CD4-positive, alpha-beta T cell (primary cell): ENCODE measurements at places on chromosomes 7 and 10. TPM values are rescaled to one million over a fixed set of nuclear protein-coding genes. Genes with fewer than 3 reads are reported as not detected.

DNA sequence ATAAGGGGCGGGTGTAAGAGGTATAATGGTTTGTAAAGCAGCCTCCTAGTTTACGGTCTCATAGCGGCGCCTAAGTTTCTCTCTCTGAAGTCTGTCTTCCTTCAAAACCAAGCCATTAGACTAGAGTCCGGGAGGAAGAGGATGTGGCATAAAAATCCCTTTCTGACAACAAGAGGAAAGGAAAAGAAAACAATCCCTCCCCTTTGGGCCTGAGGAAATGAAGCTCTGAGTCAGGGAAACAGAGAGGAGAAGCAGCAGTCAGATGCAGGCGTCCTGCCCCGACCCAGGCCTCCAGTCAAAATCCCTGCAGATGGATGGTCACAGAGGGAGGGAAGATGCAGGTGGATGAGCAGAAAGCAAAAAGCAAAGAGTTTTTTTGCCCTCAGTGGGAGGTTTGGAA, 23.7 kb downstream of the PARP12 start:
- DNase-seq = no peak

GRCh38 chr7:4657640-4658417, 24.3 kb upstream of the FOXK1 start:
- no peak for DNase-seq

- DNase-seq = no peak
Measured at GRCh38 chr7:100489824-100490223, 6.1 kb downstream of the NYAP1 start.

GRCh38 chr7:16881844-16882243, at the start of gene AGR3:
AGR3 (minus strand) TSS chr7:16881983; CDS start chr7:16878618, 3,365 bp downstream.
- DNase-seq = no peak

- peak; percentile 52 for DNase-seq
Measured at GRCh38 chr10:103911021-103911459, 6.9 kb downstream of the STN1 start.

DNA sequence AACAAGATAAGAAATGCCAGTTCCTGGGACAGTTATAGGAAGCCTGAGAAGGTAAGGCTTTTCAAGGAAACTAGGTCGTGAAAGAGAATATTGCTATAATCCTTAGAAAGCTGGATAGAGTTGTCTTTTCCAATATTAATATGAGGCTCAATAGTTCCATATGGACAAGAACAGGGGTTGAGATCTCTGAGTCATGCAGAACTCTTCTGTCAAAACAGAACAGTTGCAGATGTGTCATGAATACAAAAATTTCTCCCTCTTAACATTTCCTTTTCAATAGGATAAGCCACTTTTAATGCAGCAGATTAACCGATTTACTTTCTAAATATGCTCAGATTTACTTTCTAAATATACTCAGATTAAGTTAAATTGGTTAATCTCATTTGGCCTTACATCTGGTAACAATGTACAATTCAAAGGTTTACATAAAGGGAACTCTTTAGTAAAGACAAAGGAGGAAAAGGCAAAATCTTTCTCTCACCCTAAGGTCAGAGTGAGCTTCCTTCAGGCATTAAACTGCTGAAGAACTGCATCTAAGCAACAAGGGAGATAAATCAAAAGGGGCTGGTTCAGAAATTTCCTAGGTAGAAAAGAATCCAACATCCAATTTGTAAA, 104.7 kb upstream of the PCDH15 start:
- DNase-seq = no peak

GRCh38 chr7:36149694-36150452, 3.2 kb upstream of the EEPD1 start:
- no peak for DNase-seq

DNA sequence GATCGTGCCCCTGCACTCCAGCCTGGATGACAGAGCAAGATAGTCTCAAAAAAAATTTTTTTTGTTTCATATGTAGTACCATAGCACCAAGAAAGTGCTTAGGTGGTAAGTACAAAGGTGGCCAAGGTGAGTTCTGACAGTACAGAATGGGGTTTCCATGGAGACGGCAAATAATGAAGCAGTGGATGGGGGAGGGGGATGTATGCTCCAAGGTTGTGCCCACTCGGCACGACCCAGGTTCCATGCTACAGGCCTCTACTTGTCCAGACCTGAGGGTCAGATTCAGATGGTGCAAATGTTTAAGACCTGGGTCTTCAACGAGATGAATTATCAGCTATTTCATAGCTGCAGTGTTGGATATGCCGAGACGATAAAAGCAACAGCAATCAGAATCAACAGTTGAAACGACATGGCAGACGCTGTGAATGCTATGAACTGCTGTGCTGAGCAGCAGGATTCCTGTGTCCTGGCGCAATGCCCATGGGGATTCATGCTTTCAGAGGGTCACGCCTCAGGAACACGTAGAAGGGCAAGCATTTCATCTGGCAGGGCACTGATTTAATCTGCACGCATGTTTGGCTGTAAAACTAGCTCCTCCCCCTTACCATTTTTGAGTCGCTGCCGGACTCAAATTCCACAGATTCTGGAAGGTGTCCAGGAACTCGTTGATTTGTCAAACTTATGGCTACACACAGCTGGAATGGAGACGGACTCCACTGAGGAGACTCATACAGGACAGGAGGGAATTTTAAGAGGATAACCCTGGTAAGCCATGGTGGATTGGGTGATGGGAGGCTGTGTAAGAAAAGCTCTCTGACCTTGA, 256.5 kb downstream of the FRMD4A start:
- no peak for DNase-seq

GRCh38 chr10:13990392-13990805, 340.3 kb downstream of the FRMD4A start:
- DNase-seq = no peak

GRCh38 chr7:20268824-20269223, 51.6 kb upstream of the MACC1 start:
- no peak for DNase-seq

GRCh38 chr7:1040790-1041189, 3.6 kb upstream of the GPR146 start:
- DNase-seq = no peak

DNA sequence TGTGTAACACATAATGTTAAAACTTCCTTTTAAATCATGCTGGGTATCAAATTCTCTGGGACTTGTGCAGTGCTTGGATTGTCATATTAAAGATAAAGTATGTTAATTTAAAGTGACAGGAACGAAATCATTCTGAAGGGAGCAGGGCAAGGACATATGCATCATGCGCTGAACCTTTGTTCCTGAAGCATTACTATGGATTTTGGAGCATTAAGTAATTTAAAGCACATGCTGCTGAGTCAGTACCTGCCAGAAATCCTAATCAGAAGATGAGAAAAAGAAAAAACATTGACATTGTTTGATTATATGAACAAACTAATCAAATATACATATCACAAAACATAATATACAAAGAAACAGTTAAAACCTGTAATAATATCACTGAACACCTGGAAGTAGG, 101.4 kb downstream of the MICU1 start:
- no peak for DNase-seq

- no peak for DNase-seq
Measured at GRCh38 chr7:22676385-22676784, 50.6 kb upstream of the IL6 start.

DNA sequence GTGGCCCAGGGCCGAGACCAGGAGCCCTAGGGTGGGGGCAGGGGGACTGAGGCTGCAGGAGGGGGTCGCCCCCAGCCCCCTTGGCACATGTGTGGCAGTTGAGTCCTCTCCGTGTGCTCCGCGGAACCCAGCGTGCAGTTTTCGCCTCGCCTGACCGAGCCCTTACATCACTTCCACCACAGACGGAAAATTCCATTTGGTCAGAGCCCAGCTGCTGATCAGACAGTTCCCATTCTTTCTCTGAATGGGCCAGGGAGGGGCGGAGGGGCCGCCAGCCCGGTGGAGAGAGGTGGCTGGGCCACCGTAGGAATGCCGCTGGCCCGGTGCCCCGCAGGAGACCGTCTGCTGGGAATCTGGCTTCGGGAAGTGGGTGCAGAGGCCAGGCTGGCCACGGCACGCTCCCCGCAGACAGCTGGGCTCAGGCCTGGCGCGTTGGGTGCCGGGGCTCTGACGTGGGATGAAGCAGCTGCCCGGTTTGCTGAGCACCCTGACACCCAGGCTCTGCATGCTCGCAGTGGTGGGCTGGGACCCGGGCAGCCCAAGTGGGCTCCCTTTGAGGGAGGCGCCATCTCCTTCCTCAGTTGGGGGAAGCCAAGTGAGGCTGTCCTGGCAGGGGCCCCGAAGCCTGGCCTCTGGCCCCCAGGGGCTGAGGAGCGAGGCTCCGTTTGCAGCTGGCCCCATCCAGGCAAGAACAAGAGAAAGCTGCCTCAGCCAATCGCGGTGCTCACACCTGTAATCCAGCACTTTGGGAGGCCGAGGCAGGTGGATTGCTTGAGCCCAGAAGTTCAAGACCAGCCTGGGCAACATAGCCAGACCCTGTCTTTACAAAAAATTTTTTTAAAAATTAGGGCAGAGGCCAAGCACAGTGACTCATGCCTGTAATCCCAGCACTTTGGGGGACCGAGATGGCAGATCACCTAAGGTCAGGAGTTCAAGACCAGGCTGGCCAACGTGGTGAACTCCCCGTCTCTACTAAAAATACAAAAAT, 9.9 kb downstream of the TTYH3 start:
- DNase-seq = no peak

GRCh38 chr7:135454060-135454459, 55.8 kb downstream of the CNOT4 start:
- no peak for DNase-seq

DNA sequence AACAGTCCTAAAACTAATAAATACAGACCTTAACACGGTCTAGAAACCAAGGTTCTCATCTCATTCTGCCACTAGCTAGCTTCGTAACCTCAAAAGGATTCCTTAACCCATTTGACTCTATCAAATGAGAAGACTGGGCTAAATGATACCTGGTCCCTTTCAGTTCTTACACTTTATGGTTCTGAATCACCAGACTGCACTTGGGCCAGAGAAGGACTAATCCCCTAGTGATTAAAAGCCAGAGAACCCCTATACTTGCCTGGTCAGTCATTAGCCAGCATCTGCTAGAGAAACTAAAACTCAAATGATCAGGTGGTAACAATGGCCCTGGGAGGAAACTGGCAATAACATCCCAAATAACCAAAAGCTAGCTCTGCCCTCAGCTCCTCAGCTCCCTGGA, 16.8 kb downstream of the TMEM243 start:
- no peak for DNase-seq

DNA sequence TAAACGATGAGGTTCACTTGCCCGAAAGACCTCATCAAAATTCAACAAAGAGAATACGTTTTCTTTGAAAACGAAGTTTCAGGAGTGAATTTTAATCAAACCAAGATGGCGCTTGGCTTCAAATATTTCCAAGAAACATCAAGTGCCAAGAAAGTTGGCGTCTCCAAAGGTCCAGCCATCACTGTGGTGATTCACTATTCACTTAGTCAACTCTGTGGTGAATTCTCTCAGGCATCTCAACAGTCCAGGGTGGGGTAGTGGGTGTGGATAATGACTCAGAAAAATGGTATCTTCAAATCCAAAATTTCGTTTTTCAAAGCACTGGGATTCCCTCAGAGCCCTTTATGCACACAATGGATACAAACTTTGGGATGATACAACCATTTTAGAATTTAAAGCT, 133.1 kb downstream of the SVIL start:
- DNase-seq = no peak

- no peak for DNase-seq
Measured at GRCh38 chr7:25831062-25831691, 320.8 kb upstream of the NFE2L3 start.

DNA sequence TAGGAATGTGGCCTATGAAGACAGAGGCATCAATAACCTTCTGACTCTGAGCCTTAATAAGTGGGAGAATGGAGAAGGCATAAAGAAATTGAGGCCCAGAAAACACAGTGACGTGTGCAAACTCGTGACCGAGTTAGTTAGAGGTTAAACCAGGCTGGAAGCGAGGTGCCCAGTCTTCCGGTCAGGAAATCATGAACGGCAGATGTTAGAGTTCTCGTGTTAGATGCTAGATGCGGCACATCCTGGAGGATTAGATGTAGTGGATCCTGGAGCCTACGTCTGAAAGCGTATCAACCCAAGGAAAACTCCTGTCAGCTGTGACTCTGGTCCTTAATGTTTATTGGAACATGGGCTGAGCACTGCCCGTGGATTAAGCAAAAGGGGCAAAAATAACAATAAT, 275.9 kb downstream of the TCF7L2 start:
- no peak for DNase-seq

OR2A1 gene
- 0.19 TPM for total RNA-seq

MMRN2 gene
- 1.8 TPM for total RNA-seq

PIP gene
- not detected for total RNA-seq

SEMA4G gene
- total RNA-seq = 1.1 TPM

CCZ1B gene
- total RNA-seq = 84.5 TPM

ZNF394 gene
- 215 TPM for total RNA-seq

CALHM3 gene
- not detected for total RNA-seq
